ENCODE measurements at places on chromosomes 7 and 10.

GRCh38 chr10:93406364-93407145, 75.6 kb downstream of the MYOF start:
- DNase-seq = no peak

DNA sequence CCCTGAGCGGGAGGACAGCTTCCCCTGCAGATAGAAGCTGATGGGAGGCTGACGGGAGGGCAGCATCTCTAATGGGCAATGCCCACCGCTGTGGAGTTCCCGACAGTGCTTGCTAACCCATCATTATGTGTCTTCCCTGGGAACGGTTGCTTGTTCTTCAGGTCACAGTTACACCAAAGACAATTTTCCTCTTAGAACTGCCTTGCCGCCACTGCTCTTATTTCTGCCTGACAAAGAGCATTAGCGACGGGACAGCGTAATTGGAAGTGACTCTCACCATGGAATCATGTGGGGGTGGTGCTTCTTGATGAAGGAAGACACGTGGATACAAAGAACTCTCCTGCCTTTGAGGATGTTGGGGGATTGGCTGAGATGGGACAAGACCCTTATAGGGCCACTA, 81.3 kb upstream of the NPS start:
- DNase-seq = no peak

DNA sequence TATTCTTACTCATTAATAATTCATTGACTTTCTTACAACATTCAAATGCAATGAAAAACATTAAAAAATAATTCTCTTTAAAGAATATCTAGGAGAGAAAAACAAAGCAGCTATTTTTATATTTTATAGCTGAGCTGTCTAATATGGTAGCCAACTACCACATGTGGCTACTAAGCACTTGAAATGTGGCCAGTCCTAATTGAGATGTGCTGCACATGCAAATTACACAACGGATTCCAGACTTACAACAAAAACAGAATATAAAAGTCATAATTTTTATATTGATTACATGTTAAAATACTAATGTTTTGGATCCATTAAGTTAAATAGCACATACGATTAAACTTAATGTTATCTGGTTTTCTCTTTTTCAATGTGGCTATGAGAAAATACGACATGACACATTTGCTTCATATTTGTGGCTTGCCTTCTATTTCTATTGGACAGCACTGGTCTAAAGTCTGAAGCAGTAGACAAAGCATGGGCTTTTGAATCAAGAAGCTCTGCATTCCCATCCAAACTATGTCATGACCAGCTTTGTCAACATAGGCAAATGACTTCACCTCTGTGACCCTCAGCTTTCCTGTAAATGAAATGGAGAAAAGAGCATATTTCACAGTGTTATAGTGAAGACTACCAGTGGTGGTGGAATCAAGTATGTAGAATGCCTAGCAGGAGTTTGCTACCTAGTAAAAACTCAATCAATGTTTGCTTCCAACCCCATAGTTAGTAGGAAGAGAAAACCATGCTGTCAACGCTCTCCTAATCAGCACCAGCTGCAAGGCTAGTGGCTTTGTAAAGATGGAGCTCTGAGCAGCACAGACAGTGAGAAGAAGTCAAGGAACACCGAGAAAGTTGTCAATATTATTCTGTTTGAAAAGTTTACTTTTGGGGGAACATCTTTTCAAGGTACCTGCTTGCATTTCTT, 37.1 kb upstream of the GDF10 start:
- no peak for DNase-seq

DNA sequence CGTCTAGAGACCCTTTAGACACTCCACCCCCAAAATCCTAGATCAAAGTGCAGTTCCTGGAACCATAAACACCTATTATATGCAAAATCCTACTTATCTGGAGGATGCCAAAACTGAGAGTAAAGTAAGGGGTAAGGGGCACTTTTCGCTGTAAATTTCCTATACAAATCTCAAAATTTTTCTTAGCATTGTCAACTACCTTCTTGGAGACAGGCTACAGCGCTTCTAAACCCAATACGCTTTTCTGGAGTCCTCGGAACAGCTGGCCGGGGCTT, 10.4 kb downstream of the TWIST1 start:
- DNase-seq = no peak
